ENCODE measurements at places on chromosomes 11 and 22.
A peak's percentile ranks its signal among the peaks of the same experiment; 100 is the strongest.

- no peak for DNase-seq
Observed at GRCh38 chr11:78549624-78550409, 24.8 kb downstream of the NARS2 start.

- DNase-seq = no peak
Observed at GRCh38 chr11:87484566-87484965, 446.8 kb downstream of the TMEM135 start.

- DNase-seq = no peak
Observed at GRCh38 chr11:75035911-75036565, 47.3 kb downstream of the NEU3 start.

DNA sequence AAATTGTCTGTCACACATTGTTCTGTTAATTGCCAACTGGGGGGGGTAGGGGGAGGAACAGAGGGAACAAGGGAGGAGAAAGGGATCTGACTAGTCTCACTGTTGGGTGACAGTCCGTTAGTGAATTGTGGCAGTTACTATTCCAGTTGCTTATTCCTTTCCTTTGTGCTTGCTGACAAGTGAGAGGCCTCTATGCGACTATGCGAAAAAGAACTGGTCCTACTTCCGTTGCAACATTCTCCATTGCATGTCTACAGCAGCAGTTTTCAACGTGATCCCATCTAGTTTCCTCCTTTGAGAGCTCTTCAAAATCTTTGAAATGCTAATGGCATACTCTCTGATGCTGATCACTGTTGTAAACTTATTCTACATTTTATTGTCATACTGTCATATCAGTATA is 672.2 kb downstream of the LRRC4C start:
- DNase-seq = no peak

GRCh38 chr11:4672470-4672869 is 25.2 kb downstream of the OR51E2 start:
- no peak for DNase-seq

- DNase-seq = no peak
Observed at GRCh38 chr22:43235445-43236409, 48.8 kb upstream of the TTLL12 start.

DNA sequence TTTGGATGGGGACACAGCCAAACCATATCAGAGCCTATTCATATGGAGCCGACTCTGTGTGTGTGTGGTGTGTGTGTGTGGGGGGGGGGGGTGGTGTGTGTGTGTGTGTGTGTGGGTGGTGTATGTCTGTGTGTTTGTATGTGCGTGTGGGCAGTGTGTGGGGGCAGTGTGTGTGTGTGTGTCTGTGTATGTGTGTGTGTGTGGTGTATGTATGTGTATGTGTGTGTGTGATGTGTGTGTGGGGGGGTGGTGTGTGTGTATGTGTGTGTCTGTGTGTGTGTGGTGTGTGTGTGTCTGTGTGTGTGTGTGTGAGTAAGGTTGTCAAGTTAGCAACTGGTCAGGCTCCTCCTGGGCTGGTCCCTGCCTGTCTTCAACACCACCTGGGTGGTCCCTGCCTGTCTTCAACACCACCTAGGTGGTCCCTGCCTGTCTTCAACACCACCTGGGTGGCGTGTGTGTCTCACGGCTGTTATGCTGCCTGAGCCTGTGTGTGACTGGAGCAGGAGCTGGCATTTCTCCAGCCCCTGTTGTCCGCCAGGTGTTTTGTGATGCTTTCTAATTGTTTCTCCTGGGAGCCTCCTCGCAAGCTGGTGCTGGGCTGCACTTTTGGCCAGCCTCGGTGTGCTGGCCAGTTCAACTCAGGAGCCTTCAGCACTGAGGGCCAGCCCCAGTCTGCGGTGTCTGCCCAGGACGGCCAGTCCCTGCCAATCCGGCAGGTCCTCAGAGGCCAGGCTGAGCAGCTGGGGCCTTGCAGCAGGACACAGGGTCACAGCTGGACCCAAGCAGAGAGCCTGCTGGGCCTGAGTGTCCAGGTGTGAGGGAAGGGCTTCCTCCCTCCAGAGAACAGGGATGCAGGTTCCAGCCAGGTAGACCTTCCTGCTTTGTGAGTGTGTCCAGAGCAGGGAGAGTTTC is 21.5 kb upstream of the PVALB start:
- DNase-seq = no peak

GRCh38 chr11:65003282-65003681 is 6.5 kb upstream of the BATF2 start:
- DNase-seq = no peak

DNA sequence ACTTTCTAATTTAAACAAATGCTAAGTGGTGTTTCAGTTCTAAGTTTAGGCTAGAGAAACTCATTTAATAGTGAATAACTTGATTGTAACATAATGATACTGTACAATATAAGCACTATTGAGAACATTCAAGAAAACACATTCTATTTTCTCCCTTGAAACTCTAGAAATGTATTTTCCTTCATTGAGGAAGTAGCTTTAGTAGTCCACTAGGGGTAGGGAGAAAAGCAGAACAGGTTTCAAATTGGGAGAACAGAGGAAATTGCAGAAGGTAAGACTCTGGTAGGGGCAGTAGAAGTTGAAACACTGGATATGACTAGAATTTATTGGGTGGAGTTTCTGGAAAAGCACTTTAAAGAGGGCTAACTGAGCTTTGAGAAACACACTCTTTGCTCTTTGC is 31.6 kb upstream of the MPPED2 start:
- no peak for DNase-seq

GRCh38 chr11:129996113-129996870 is 6.3 kb downstream of the PRDM10 start:
- no peak for DNase-seq

GRCh38 chr11:49995565-49995964 is 13.2 kb upstream of the OR4C12 start:
- DNase-seq = peak; percentile 19

DNA sequence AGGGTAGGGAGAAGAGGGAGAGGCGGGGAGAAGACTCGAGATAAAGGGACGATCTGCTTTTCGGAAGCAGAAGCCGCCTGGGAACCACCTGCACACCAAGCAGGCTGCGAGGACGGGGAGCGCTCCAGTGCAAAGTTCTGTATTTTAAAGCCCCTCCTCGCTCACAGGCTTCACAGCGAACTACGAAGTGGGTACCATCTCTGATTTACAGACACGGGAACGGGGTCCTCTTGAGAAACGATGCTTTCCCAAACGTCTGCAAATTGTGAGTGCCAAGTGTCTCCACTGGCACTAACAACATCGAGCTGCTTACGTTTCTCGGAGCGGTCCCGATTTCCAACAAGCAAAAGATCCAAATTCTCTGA is 700 bp upstream of the STX3 start:
- no peak for DNase-seq

- no peak for DNase-seq
Observed at GRCh38 chr11:9681583-9682372, 17.9 kb downstream of the SWAP70 start.

- no peak for DNase-seq
Observed at GRCh38 chr11:47154616-47155570, 21.8 kb downstream of the ARFGAP2 start.

- peak; percentile 37 for DNase-seq
Observed at GRCh38 chr22:30158744-30159500, 78.7 kb downstream of the HORMAD2 start.

DNA sequence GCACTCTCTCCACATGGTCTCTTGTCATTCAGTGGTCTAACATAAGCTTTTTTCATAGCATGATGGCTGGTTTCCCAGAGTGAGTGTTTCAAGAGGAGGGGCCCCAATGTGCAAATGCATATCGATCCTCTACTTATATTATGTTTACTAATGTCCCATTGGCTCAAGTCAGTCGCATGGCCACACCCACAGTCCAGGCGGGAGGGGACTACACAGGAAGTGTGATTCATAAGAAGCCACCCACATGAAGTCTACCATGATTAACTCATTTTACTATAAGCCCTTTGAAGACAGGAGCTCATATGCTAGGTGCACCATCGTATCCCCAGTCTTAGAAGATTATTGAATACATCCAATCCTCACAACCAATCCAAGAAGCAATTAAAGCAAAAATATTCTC is 89.5 kb upstream of the ISX start:
- peak; percentile 1 for DNase-seq

DNA sequence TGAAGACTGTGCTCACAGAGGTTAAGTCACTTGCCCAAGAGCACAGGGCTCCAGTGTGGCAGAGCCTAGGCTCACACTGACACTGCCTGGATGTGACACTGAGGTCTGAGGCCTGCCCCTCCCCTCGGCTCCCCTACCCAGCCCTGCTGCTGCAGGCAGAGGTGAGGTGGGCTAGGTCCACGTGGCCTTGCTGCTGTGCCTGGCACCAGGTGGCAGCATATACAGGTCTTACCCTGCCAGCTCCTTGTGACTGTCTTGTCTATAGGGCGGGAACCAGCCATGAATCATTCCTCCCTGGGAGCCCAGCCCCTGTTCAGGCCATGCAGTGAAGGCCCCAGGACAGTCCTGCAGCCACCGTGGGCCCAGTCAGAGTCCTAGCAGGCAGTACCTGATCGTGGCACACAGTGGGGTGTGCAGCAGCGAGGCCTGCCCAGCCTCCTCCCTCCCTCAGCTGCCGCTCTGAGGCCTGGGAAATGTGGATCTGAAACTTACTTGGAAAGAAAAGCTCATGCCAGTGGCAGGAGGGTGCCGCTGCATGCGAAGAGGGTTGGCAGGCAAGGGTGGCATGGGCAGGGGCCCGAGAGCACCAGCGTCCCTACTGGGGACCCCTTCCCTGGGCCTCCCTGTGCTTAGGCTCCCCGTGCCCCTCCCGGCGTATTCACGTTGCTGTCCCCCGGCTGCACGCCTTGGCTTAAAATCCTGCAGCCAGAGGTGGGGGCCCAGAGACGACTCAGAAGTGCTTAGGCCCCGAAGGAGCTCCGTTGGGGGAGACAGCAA is 1.2 kb upstream of the CERK start:
- DNase-seq = peak; percentile 23

DNA sequence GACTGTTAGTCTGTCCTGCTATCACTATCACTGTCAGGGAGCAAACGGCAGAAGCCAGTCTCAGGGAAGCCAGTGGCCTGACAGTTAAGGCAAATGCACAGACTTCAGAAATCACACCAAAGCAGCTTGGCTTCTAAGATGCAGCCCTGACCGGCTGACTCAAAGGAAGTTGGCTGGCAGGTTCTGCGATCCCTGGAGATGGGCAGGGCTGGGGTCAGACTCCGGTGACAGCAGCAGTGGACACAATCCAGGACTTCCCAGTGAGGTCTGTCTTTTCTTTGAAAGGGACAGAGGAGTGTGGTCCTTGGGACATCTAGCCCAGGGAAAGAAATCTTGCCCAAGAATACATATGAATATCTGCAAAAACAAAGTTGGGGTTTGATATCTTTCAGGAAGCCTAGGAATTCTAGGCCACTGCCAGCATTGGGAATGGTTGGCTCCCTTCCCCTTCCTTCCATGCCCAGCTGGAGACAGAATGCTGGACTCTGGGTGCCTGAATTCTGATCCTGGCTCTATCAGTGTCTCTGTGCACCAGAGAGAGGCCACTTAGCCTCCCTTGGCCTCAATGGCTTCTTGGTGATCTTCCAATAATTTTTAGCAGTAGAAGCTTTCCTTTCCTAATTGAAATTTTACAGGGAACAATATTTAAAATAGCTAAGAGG is 108.9 kb downstream of the KIRREL3 start:
- DNase-seq = no peak

Data from stimulated activated CD4-positive, alpha-beta T cell treated with anti-CD3 and anti-CD28 coated beads, Interleukin-1b, Interleukin-23, amount 100 ng/mL, for 48 hours (primary cell).